ENCODE measurements at places on chromosomes 2 and 18.

- DNase-seq: no peak
These were observed 242.9 kb downstream of the LPIN1 start for GRCh38 chr2:11989354-11989703.

GRCh38 chr2:43563679-43564078, 32.2 kb downstream of the THADA start:
- DNase-seq: no peak

GRCh38 chr2:65647249-65647842, 214.9 kb upstream of the SPRED2 start:
- DNase-seq: no peak

DNA sequence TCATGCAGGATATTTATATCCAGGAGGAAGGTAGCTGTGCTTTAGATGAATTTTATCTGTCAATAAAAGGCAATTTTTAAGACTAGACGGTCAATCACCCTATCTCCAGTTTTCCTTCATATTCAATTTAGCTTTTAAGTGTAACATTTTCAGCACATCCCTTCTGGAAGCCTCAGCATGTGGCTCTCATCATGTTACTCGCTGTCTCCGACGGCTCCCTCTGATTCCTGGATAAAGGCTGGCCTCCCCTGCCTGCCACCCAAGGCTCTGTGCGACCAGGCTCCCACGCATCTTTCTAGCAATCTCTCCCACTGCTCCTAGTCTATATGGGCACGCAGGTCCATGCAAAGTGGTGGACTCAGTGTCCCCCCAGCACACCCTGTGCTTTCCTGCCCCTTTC, 84.5 kb downstream of the MEP1B start:
- no peak for DNase-seq
